GM13977 (cell line): ENCODE measurements at places on chromosomes 4 and X.

- DNase-seq, result no peak
Observed at GRCh38 chr4:86043755-86044592, 315.9 kb downstream of the MAPK10 start.

- no peak for DNase-seq
Observed at GRCh38 chr4:156606554-156607477, 364.8 kb downstream of the PDGFC start.

- no peak for DNase-seq
Observed at GRCh38 chr4:86449746-86450588, 90.1 kb upstream of the MAPK10 start.

DNA sequence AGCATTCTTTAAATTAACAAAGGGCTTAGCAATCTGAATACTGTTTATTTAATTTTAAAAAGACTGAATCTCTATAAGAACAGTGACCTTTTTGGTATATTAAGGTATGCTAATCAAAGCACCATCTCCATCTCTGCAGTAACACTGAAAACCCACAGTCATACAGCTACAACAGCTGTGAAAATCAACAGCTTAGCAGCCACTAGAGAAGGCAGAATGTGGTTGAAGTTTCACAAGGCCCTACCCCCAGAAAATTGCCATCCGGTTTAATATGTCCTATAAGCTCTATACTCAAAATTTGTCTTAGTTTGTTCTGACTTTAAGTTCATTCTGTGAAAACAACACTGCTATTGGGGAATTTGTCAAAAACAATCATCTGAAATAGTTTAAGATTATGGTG is 128.7 kb downstream of the OPHN1 start:
- no peak for DNase-seq

DNA sequence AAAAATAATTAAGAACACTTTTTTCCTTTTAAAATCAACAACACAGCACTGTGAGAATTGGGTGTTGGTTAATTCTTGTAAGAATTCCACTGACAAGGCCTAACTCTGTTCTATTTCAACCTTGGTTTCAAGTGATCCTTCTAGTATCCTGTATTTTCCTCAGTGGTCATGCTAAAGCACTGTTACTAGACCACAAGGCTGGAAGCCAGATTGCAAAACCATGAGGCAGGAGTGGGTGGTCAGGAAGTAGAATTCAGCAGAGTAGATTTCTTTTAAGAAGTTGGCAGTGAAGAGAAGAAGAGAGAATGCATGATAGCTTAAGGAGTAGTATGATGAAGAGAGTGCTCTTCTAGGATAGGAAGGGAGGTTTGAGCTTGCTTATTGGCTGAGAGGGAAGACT is 71.6 kb upstream of the LEF1 start:
- DNase-seq, result no peak

GRCh38 chr4:154332681-154333421 is 158.7 kb downstream of the DCHS2 start:
- no peak for DNase-seq

DNA sequence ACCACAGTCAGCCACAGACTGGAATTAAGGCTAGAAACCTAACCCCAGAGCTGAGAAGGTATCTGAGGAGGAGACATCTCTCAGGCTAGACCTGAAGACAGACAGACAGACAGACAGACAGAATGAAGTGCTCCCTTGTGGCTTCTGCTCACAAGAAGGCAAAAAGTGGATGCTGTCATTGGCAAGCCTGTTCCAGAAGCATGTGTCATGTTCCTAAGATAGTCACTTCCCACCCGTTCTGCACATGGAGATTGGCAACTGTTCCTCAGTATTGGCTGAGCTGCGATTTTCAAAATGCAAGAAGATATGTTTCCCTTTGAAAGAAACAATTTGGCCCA is 166.4 kb downstream of the NSUN7 start:
- DNase-seq, result no peak

DNA sequence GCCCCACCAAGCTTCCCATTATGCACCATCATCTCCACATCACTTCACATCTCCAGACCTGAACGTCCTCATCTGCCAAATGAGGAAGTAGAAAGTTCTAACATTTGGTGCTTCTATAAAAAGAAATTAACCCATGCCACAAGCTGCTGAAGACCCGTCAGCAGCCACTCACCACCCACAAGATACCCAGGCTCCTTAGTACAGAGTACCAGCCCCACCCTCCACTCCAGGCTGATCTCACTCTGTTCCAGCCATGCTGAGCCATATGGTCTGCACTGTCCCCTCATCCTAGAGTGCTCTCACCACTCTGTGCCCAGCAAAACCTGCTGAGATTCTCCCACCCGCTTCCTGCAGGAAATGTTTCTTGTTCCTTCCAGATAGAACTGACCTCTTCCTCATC is 240.8 kb upstream of the PPARGC1A start:
- no peak for DNase-seq

DNA sequence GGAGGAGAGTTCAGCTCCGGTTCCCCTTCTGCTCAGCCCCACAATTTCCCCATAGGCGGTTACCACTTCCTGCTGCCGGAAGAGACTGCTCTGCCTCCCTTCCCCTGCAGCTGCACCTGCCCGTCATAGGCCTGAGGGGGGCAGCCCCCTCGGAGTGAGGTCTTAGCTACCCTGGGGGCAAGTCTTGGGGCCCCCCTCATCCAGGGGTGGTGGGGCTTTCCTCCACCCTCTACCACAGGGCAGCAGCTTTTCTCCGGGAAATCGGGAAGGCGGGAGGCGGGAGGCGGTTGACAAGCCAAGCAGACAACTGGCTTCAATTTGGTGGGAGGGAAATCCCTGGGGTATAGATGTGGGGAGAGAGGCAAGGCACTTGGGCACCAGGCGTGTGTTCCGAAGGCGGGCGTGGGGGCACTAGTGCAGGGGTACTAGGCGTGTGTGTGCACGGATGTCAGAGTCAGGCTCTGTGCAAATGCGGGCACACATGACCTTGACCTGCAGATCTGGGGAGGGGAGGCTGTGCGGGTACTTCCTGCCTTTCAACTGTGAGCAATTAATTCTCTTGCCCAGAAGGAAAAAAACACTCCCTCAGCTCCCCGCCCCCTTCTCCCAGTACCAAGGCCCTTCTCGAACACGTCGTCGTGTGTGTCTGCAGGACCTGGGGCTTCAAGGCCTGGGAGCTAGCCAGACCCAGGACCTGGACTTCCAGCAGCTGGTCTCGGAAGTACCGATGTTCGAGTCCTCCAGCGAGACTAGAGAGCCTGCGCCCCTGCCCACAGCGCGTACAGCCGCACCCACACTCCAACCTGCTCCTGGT is 1.0 kb upstream of the ARHGAP4 start:
- DNase-seq, result peak; percentile 92

- no peak for DNase-seq
Observed at GRCh38 chrX:69258893-69259292, 93.6 kb upstream of the PJA1 start.

GRCh38 chr4:82891707-82892466 is 934 bp upstream of the SEC31A start:
- no peak for DNase-seq

DNA sequence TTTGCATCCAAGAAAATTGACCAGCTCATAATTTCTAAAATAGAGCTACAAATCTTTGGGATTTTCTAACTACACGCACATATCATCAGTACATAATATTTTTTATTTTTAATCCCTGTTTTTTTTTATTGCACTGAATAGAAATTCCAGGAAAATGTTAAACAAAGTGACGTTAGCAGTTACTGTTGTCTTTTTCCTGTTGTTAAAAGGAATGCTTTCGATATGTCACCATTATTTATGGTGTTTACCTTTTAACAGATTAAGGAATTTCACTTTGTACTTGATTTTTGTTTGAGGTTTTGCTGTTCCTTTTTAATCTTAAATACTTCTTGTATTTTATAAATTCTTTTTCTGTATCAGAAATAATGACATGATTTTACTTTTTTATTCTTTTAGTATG is 89.7 kb downstream of the TMEM144 start:
- DNase-seq, result no peak
